ENCODE measurements at places on chromosomes 11 and 22.

DNA sequence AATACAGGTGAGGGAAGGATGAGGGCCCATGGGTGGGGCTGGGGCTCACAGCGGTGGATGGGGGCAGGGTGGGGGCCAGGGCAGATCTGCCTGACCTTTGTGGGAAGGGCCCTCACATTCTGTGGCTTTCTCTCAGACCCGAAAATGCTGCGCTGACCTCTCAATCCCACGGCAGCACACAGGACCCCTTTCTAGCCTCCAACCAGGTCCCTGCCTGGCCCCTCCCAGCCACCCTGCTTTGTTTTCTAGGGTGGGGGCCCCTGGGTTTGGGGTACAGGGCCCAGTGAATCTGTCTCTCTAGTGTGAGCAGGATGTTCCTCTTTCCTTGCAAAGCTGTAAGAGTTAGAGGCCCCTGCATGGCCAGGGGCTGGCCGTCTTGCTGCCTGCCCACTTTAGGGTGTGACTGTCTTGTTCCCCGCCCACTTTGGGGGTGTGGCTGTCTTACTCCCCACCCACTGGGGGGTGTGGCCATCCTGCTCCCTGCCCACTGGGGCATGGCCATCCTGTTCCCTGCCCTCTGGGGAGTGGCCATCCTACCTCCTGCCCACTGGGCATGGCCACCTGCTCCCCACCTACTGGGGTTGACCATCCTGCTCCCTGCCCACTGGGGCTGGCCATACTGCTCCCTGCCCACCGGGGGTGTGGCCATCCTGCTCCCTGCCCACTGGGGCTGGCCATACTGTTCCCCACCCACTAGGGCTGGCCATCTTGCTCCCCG is 11.5 kb downstream of the PARVG start:
- no peak for DNase-seq

- no peak for DNase-seq
Observed at GRCh38 chr11:66970807-66971442, 4.2 kb upstream of the C11orf86 start.

- no peak for DNase-seq
Observed at GRCh38 chr11:81098471-81098870, 1635.2 kb downstream of the FAM181B start.

DNA sequence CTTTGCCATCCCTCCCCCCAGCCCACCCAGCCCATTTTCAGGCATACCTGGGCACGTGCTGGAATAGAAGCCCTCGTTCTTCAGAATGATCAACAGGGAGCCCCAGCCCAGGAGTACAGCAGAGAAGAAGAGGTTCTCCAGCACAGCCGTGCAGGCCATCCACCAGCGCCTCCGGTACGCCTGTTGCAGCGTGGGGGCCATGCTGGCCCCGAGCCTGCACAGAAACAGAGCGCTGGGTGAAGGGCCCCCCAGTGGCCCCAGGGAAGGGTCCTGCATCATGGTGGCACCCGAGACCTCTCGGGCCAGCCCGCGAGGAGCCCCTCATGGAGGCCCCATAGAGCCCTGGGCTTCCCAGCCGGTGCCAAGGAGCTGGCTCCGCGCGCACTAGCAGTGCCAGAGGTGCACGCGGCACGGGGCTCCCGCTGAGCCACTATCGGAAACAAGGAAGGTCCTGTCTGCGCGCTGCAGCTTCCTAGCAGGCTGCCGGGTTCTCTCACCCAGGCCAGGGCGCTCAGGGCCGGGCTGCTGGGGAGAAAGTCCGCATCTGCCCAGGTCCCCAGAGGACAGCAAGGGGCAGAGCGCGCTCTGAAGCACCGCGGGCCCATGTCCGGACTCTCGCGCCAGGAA is 1.5 kb downstream of the SLC43A1 start:
- no peak for DNase-seq

DNA sequence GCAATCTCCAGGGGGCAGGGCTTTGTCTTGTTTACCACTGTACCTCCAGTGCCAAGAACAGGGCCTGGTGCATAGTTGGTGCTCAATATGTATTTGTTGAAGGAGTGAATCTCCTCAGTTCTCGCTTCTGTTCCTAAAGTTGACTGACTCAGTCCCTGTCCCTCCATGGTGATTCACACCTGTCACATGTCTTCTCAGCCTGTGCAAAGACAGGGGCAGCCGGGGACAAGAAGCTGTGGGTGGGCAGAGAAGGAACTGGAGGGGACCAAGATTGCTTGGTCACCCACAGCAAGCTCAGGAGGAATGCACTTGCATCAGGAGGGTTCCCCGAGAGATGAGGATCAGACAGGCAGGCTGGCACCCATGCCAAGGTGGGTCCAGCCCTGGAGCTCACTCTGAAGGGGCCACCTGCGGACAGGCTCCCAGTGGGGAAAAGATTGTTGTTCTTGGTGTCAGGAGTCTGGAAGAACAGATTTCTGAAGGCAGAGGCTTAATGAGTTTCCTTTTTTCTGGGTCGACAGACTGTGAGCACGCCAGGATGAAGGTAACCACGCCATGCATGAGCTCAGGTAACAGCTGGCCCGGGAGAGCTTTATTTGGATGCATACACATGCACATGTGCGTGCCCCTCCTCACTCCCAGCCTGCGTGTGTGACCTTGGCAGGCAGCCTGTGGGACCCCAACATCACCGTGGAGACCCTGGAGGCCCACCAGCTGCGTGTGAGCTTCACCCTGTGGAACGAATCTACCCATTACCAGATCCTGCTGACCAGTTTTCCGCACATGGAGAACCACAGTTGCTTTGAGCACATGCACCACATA is 16.9 kb downstream of the IL17RA start:
- no peak for DNase-seq

GRCh38 chr11:130894322-130895025 is 21.8 kb downstream of the SNX19 start:
- no peak for DNase-seq

DNA sequence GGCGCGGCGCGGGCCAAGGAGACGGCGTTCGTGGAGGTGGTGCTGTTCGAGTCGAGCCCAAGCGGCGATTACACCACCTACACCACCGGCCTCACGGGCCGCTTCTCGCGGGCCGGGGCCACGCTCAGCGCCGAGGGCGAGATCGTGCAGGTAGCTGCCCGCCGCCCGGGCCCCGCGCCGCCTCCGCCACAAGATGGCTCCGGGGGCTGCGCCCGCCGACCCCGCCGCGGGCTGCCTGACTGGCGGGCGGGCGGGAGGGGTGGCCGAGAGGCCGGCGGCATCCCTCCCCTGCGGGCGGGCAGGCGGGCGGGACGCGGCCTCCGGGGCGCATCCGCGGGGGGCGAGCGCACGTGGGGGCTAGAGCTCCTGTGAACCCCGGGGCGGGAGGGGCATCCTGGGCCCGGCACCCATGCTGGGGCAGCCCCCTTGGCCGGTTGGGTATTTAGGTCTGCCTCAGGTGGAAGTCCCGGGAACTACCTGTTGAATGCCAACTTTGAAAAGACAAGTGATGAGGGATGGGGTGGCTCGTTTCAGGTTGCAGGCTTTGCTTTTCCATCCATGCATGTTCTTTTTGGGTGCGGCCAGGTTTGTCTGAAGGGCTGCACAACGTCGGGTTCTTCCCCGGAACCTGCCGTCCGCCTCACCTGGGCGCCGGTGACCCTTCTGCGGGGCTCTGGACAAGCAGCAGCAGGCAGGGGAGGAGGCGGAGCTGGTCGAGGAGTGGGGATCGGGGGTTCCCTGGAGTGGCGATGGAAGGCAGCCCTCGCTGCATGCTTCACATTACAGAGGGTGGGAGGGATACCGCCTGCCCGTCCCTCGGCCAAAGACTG is 760 bp downstream of the ZNRF3 start:
- no peak for DNase-seq

- peak; percentile 20 for DNase-seq
Observed at GRCh38 chr11:48172818-48173609, 43.6 kb upstream of the OR4B1 start.

- no peak for DNase-seq
Observed at GRCh38 chr11:113470233-113470632, 5.0 kb downstream of the DRD2 start.

DNA sequence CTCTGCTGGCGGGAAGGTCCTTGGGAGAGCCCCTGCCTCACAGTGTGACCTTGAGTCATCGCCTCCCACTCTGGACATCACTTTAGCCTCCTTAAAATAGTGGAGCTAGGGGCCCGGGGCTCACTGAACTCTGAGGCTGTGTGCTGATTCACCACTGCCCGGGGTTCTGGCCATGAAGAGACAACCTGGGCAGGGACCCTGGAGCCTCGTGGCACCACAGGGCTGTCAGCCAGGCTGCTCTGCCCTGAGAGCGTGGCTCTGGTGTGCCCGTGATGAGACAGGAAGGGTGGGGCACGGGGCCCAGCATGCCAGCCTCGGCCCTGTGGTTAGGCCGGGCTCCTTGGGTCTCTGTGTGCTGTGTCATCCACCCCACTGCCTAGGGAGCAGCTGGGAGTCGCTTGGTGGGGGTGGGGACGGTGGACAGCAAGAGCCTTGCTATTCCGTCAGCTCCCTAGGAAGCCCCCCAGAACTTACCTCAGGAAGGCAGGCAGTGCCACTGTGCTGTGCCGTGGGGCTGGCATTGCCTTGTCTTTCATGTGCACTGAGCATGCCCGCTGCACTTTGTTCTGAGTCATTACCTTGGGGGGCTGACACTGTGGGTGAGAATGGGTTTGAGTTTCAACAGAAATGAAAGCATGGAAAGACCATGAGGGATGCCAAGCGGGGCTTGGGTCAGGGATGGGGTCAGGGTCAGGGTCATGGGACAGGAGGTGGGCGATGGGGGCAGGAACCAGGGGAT is 31.7 kb downstream of the TPCN2 start:
- no peak for DNase-seq

DNA sequence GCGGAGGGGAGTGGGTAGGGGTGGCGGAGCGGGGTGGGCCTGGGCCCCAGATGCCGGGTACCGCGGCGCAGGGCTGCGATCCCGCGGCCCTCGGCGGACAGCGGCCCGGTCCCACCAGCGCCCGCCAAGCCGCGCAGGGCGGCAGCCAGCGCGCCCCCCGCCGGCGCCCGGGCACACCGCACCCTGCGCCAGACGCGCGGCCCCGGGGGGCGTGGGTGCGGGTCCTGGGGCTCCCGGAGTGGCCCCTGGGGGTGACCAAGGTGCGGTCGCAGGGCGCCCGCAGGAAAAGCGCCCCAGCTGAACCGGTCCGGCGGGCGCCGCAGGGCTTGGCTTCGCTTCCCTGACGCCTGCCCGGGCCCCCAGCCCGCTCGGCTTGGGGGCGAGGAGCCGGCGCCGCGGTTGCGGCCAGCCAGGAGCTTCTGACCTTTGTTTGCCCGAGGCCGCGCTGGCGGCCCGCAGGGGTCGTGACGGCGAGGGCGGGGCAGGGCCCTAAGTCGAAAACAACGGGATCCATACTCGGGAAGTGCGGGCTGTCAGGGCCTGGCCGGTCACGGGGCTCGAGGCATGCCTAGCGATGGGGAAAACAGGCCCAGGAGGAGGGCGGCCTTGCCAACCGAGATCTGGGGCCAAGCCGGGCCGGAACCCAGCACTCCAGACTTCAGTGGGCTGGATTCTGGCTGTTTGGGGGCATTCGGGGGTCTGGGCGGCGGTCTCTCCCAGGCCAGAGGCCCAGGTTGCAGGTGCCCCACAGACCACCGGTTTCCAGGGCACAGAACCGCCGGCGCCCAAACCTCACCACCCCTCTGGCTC is 581 bp upstream of the AP5B1 start:
- no peak for DNase-seq

- DNase-seq, result no peak
Observed at GRCh38 chr22:50531962-50532674, 2.3 kb upstream of the TYMP start.

- no peak for DNase-seq
Observed at GRCh38 chr11:122572592-122572991, 82.9 kb upstream of the UBASH3B start.

DNA sequence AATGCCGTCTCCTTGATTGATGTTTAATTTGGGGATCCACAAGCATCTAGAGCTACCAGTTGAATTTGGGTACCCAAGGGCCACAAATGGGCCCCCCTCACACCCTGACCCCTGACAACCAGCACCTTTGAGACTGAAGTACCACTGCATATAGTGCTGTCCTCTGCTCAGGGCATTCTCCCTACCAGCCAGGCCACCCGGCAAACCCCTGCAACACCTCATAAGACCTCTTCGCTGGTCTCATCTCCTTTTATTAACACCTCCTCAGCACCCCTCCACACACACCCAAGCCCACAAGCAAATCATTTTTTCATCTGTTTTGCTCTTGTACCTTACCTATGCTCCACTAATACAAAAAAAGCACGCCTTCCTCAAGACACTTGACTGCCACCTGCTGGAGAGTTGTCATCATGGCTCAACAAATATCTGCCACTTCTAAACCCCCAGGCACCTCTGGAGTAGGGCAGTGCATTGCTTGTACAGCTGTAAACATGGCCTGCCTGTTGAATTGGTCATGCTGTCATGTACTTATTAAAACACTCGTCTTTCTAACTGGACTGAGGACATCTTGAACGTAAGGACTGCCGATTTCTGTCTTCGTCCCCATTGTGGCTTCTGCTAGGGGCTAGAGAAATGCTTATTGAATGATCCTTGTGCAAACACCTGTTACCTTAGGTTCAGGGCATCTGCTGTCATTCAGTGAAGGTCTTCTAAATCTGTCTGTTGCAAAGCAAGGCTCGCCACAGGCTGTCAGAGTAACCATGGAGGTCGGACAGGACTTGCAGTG is 66.5 kb downstream of the BMAL1 start:
- peak; percentile 32 for DNase-seq

GRCh38 chr11:3747704-3748103 is 49.6 kb downstream of the NUP98 start:
- no peak for DNase-seq

DNA sequence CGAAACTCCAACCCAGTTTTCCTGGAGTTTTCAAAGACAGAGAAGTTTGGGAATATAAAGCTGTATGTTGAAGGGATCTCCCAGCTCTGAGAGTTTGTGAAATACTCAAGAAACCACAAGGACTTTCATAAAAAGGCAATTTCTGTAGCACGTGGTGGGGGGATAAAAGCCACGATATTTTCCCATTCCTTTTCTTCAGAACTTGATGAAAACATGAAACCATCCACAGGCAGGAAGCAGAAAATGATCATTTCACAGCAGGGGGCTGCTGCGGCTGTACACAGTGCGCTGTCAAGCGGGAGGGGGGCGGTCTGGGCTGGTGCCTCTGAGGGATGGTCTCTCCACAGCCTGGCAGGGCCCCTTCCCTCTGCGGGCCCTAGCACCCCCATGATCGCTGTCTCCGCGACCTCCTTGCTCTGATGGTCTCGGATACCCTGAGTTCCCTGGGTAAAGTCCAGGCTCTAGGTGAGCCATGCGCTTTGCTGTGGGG is 423.2 kb downstream of the MN1 start:
- DNase-seq, result no peak
